Hindlimb muscle (tissue), 1 donor: ENCODE measurements at places on chromosomes 13 and 19. TPM values are rescaled to one million over a fixed set of nuclear protein-coding genes. Genes with fewer than 3 reads are reported as not detected.

DNA sequence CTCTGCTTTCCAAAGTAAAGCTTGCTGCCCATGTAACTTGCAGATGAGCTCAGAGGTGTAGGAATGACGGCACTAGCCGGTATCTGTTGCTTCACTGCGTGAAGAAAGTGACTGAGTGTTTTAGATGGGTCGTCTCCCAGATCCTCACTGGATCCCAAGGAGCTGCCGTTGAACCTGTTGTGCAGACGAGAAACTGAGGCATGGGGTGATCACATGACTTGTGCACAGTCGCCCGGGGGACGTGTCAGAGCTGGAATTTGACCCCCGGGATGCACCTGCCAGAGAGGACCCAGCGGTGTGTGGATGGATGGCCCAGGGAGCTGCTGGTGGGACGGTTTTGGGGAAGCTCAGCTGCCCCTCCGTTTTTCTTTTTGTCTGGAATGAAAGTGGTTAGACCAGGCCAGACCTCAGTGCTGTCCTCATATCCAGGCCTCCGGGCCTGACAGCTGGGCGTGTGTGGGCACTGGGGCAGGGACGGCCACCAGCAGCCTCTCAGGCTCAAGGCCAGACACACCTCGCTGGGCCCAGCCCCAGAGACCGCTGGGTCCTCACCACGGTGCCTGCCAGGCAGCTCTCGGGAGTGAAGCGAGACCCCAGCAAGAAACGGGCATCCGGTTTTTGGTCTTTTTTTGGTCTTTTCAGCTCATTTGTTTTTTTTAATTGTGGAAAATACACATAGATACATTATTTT lies 12.5 kb downstream of the ARID3A start:
- DNase-seq, result no peak

Gene SMIM44
- not detected for polyA plus RNA-seq

GRCh38 chr19:18756896-18757295 lies 34.2 kb downstream of the COMP start:
- no peak for DNase-seq

GRCh38 chr13:20232556-20233277 lies 598 bp upstream of the GJB6 start:
- DNase-seq, result no peak

GRCh38 chr13:77425705-77426104 lies 98.8 kb upstream of the MYCBP2 start:
- DNase-seq, result no peak

Gene ZNF880
- 16.4 TPM for polyA plus RNA-seq

DNA sequence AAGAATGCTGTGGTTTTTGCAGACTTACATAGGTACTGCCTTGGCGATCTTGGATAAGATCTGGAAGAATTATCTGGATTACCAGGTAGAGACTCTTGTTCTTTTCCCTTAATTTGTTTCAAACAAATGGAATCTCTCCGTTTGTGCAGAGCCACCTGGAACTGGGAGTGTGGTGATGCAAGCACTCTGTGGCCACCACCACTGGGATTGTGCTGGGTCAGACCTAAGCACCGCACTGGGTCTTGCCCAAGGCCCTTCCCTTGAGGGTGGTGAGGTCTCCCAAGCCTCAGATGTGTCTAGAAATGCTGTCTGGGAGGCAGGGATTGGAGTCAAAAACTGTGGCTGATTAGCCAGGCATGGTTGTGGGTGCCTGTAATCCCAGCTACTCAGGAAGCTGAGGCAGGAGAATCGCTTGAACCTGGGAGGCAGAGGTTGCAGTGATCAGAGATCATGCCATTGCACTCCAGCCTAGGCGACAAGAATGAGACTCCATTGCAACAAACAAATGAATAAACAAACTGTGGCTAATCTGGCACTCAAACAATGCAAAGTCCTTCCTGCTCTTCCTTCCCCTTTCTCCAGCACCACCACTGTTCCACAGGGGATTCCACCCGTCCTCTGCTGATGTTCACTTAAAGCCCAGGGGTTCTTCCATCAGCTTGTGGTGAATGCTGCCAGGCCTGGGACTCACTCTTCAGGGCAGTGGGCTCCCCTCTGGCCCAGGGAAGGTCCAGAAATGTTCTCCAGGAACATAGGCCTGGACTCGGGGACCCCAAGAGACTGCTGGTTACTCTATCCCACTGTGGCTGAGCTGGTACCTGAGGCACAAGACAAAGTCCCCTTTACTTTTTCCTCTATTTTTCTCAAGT lies 10.8 kb upstream of the CEACAM1 start:
- no peak for DNase-seq

- DNase-seq, result no peak
Measured at GRCh38 chr19:8046569-8047165, 5.9 kb upstream of the CCL25 start.

GRCh38 chr13:66113882-66114526 lies 1116.1 kb downstream of the PCDH9 start:
- DNase-seq, result no peak

DNA sequence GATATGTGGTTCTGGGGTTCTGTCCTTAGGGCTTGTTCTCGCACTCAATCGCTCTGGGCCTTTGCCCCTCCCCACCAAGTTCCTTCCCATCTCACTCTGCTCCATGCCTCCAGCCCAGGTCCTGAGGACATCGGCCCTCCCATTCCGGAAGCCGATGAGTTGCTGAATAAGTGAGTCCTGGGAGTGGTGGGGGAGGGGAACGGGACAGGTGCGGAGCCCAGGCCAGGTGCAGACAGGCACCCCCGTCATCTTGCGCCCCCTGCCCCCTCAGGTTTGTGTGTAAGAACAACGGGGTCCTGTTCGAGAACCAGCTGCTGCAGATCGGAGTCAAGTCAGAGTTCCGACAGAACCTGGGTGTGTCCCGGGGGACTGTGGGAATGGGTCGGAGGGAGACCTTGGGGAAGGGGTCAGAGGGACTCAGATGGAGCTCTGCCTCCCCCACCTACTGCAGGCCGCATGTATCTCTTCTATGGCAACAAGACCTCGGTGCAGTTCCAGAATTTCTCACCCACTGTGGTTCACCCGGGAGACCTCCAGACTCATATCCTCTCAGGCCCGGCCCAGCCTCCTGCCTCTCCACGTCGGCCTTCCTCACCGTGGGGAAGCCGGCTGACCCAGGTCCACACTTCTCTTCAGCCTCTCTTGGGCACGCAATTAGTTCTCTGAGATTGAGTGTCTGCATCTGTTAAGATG lies 10.1 kb downstream of the FUZ start:
- no peak for DNase-seq
